ENCODE measurements at places on chromosomes 11 and 22. TPM values are rescaled to one million over a fixed set of nuclear protein-coding genes. Genes with fewer than 3 reads are reported as not detected.

The CCDC73 gene
- not detected for total RNA-seq

The KRTAP5-1 gene
- total RNA-seq: not detected

The DHCR7 gene
- total RNA-seq: 114 TPM

The NCF4 gene
- total RNA-seq: not detected

The HSD17B12 gene
- total RNA-seq: 107 TPM

The C11orf97 gene
- not detected for total RNA-seq

Measured in SK-MEL-5 (cell line).